ENCODE measurements at places on chromosomes 7 and 10. TPM values are rescaled to one million over a fixed set of nuclear protein-coding genes. Genes with fewer than 3 reads are reported as not detected.

The PAPOLB gene
- not detected for total RNA-seq

The TMEM130 gene
- 27.3 TPM for total RNA-seq

The SRPK2 gene
- 27.6 TPM for total RNA-seq

The KIF11 gene
- 7.4 TPM for total RNA-seq

The PNLIPRP3 gene
- not detected for total RNA-seq

The DLD gene
- total RNA-seq = 8.1 TPM

The IL6 gene
- total RNA-seq = 2.0 TPM

The KCP gene
- 5.1 TPM for total RNA-seq

The TAS2R4 gene
- total RNA-seq = not detected

The PCBD1 gene
- 219 TPM for total RNA-seq

The METTL2B gene
- 17.3 TPM for total RNA-seq

The SPDYE16 gene
- total RNA-seq = not detected

The ADIRF gene
- total RNA-seq = not detected

The CPA4 gene
- 11.6 TPM for total RNA-seq

The ANKRD7 gene
- total RNA-seq = 4.0 TPM

DNA sequence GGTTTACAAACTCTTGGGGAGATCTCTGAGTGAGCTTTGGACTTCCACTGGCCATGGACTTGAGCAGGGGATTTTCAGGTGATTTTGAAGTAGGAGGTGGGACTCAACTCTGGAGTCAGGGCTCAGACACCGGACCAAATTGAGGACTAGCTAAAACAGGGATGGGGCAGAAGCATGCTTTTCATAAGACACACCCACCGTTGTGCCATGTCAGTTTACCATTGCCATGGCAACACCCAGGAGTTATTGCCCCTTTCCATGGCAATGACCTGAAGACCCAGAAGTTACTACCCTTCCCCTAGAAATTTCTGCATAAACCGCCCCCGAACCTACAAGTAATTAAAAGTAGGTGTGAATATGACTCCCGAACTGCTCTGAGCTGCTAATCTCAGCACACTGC is 320.7 kb downstream of the GRID1 start:
- no peak for DNase-seq

GRCh38 chr10:61791216-61791615 is 110.3 kb upstream of the ARID5B start:
- no peak for DNase-seq

- DNase-seq = no peak
These were observed 39.6 kb upstream of the CCDC6 start for GRCh38 chr10:59945991-59946390.

GRCh38 chr10:10873289-10873688 is 144.4 kb upstream of the CELF2 start:
- no peak for DNase-seq

- no peak for DNase-seq
These were observed 29.0 kb downstream of the STOX1 start for GRCh38 chr10:68856352-68856751.

- DNase-seq = no peak
These were observed 1.2 kb downstream of the MLXIPL start for GRCh38 chr7:73622909-73623797.

DNA sequence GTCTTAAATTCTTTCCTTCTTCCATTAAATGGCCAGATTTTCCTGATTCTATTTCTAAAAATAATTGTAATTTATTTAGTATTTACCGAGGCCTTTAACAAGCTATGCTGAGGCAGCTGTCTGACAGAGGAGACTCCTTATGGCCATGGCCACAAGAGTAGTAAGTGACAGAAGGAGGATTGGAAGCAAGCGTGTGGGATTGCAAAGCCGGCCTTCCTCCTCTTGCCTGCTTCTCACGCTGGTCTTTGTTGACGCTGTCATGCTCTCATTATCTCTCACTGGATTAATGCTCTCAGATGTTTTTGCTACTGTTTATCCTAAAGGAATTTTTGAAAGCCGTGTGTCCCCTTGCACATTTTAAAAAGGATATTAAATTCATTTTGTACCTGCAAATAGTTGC is 546.3 kb downstream of the SDK1 start:
- DNase-seq = no peak

GRCh38 chr10:106387063-106387462 is 777.4 kb downstream of the SORCS1 start:
- DNase-seq = no peak

DNA sequence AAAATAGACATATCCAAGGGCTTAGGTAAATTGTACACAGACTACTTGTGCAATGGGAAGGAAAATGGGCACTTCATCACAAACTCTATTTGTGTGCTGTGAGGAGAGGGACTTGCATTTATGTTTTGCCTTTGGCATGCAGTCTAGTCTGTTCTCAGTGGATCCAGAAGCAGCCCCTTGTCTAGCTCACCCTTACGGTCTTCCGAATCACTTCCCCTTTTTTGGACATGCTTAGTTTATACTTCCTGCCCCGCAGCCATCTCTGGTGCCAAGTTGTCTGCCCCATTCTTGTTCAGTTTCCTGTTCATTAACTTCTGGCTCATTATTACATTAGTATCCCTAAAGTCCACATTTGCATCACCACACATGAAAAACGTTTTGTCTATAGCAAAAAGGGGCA is 161.6 kb downstream of the NRCAM start:
- no peak for DNase-seq

DNA sequence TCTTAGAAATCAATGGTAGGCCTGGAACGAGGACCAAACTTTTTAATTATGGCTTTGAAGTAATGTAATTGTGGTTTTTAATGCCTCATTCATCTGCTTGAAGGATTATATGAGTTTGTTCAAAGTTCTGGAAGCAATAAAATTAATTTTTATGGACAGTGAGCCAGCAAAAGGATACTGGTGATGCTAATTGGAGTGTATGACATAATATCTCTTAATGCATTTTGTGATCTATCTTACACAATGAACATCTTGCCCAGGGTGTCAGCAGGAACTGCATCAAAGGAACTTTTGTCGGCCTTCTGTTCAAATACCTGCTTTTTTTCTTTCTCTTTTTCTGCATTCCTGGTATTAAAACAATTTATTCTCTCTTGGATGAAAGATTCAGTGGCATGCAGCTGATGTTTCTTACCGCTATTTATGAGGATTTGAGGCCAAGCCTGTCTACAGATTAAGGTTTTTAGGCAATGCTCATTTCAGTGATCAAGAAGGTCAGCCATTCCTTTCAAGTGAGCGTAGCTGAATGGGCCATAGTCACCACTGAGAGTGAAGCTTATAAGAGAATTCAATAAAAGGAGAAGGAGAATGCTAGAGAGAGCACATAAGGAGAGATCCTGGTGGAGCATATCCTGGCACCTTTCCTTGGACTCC is 974.8 kb downstream of the SORCS3 start:
- no peak for DNase-seq

GRCh38 chr7:103856929-103857328 is 132.5 kb downstream of the RELN start:
- DNase-seq = no peak

- DNase-seq = no peak
These were observed 1.5 kb downstream of the TMEM184A start for GRCh38 chr7:1554333-1555045.

GRCh38 chr10:20898866-20899535 is 1.9 kb upstream of the NEBL start:
- no peak for DNase-seq

- peak; percentile 69 for DNase-seq
These were observed 525.8 kb downstream of the KIF20B start for GRCh38 chr10:90227217-90227656.

DNA sequence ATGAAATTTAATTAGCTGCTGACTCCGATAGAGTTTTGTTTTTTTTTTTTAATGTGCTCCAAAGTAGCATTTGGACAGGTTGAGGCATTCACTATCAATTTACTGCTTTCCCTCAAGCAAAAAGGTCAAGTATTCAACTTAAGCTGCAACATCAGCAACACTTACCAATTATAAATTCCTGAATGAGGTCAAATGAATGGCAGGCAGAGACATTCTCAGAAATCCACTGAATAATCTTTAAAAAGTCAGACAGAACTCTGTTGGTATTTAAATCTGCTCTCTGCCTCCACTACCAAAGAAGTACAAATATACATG is 62.8 kb downstream of the GSAP start:
- no peak for DNase-seq

- no peak for DNase-seq
These were observed 23.9 kb upstream of the PPP1R17 start for GRCh38 chr7:31663072-31663471.

- DNase-seq = no peak
These were observed 50.0 kb downstream of the LYZL2 start for GRCh38 chr10:30579574-30579973.

DNA sequence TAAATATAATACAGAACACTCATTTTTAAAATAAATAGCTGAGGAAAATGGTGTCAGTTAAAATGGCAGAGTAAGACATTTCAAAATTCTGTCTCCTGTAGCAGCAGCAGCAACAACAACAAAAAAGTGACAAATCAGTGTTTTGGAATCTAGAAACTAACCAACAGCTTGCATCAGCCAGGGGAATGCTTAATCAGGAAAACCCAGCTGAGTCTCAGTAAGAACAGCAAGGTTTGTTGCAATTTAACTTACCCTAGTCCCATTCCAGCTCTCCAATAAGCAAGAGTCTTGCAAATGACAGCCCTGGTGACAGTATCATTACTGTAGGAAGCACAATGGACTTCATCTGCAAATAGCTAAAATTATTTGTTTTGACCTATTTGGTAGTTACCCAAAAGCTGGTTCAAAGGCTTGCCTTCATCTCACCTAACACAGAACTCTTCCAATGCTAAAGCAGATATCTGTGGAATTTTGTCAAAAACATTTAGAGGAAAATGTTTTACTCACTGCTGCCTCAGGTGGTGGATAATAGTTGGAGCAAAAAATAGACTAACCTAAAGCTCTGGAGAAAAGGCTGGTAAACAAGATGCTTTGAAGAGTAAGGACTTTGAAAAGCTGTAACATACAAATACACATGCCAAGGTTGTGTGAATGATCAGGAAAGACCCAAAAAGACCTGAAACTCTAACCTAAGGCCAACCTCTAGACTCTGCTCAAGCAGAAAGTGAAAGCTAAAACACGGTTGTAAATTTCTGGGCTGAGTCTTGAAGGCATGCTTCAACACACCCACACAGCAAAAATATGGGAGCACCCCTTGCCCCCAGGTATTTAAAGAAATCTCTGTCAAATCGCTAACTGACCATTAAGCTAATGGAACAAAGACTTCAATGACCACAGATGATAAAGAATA is 9.9 kb upstream of the ARHGAP22 start:
- no peak for DNase-seq

- DNase-seq = no peak
These were observed 5.6 kb upstream of the BPGM start for GRCh38 chr7:134640842-134641715.

GRCh38 chr7:156472267-156472666 is 168.3 kb upstream of the RNF32 start:
- no peak for DNase-seq

DNA sequence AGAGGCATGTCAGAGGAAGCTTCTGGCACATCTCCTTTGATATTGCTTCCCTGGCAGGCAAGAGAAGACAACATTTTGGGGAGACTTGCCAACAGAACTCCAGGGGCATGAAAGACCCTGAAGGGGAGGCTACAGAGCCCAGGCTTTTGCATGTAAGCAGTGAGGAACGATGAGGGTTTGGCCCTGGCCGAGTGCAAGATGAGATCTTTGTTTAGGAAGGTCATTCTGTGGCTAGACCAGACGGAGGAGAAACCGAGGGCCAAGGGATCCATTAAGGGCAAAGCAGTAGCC is 3.8 kb downstream of the SVIL start:
- DNase-seq = no peak

GRCh38 chr10:24873281-24873683 is 79.1 kb downstream of the PRTFDC1 start:
- no peak for DNase-seq

- no peak for DNase-seq
These were observed 13.5 kb downstream of the ZC3HC1 start for GRCh38 chr7:130037703-130038102.

DNA sequence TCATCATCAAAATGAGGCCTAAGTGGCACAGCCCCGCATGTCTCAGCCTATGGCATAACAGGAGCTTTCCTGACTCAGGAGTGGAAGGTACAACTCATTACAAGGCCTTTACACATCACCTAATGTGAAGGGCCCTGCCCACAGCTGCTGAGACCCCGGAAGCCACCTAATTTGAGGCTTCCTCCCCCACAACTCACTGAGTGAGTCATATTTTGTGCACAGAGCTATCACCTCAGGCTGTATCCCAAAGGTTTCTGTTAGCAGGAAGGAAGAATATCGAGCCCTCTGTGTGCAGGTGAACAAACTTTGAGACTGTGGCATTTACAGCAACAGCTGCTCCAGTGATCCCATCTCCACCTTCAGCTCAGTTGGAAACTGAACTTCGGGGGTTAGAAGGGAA is 20.6 kb downstream of the HTR5A start:
- DNase-seq = no peak

- DNase-seq = no peak
These were observed 15.9 kb downstream of the UBN2 start for GRCh38 chr7:139246905-139247304.

DNA sequence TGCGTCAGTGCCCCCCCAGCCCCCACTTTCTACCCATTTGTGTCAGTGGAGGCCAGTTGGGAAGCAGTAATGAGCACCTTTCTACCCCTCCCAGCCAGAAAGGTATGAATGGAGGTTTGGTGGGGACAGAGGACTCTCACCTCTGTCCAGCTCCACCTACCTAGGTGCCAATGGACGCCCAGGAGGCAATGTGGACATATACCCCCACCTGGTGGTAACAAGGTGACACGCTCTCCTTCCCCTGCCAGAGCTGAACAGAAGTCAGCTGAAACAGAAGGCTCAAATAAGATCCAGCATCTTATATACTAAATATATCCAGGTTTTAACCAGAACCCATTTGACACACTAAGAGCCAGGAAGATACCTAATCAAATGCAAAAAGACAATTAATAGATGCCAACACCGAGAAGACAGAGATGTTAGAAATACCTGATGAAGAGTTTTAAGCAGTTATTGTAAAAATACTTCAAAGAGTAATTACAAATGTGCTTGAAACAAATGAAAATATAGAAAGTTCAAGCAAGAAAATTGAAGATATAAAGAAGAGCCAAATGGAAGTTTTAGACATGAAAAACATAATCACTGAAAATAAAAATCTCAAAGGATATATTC is 18.4 kb upstream of the SORCS3 start:
- DNase-seq = no peak

DNA sequence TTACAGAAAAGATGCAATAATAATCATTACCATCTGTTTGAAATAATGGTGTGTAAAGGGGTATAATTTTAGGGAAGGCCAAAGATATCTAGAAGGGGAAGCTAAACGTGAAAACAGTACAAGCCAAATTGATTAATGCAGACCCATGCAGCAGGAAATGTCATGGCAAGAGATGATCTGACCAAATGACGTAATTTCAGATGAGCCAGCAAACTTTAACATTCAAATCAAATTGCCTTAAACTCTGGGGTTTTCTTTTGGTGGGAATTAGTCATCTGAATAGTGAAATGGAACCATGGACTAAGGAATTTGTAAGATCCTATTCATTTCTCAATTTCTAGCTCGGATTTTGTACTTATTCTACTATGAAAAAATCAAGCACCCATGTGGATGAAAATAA is 21.4 kb upstream of the SCIN start:
- peak; percentile 14 for DNase-seq

Measured in Caki2 (cell line).